ENCODE measurements at places on chromosomes 13 and 19.

DNA sequence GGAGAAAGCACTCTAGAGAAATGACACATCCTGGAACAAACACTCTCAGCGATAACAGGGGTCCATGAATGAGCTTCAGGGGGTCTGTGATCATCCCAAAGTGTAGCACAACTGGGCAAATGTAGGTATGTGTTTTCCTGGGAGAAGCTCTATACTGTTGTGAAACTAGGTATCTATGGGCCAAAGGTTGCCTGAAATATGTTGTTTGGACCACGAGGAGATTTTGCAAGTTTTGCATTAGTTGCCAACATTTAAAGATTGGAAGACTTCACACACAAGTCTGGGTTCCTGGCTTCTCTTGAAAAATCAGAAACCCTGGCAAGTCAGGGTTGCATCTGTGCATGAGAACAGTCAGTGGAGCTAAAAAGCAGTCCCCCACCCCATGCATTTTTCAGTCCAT lies 26.7 kb upstream of the POU2F2 start:
- no peak for DNase-seq
- no peak overlapping the region for H3K4me3 ChIP-seq
- H3K27ac ChIP-seq: no peak overlapping the region
- H3K36me3 ChIP-seq: no peaks in the 10 kb centered on the region
- H3K4me1 ChIP-seq: peaks cover 16% of the 10 kb centered on the region

GRCh38 chr13:110813646-110814624 lies 100.4 kb downstream of the ING1 start:
- no peaks in the 10 kb centered on the region for H3K36me3 ChIP-seq
- H3K4me1 ChIP-seq: peaks cover 1% of the 10 kb centered on the region
- H3K4me3 ChIP-seq: no peak overlapping the region
- no peak for DNase-seq
- no peak overlapping the region for H3K27ac ChIP-seq

- no peak overlapping the region for H3K27ac ChIP-seq
- H3K4me3 ChIP-seq: no peak overlapping the region
- H3K4me1 ChIP-seq: peaks cover 25% of the 10 kb centered on the region
- no peaks in the 10 kb centered on the region for H3K36me3 ChIP-seq
Observed at GRCh38 chr19:42105368-42105767, 26.9 kb downstream of the POU2F2 start.

DNA sequence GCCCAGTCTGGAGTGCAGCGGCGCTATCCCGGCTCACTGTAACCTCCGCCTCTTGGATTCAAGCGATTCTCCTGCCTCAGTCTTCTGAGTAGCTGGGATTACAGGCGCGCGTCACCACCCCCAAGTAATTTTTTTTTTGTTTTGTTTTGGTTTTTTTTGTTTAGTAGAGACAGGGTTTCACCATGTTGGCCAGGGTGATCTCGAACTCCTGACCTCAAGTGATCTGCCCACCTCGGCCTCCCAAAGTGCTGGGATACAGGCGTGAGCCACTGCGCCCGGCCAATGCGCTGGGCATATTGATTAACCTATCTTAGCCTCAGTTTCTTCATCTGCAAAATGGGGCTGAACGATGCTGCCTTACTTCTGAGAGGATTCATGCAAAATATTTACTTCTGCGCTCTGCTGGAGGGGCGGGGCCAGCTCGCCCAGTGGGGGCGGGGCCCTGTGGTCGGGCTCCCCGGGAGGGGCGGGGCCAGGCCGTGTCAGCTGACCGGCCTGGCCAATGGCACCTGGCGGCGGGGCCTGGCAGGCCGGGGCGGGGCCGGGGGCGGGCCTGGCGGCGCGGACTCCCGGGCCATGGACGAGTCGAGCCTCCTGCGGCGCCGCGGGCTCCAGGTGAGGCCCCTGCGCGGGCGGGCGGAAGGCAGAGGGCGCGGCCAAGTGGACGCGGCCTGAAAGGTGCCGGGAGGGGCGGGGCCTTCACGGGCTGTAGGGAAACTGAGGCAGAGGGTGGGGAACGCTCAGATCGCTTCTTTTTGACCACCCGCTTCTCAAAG lies at the start of gene MAST3:
TSS of gene MAST3 (plus strand) at position 562 of the 776 bp plus-strand sequence. CDS start at position 577, 15 bp downstream.
- peak within 1 kb of the TSS; percentile 82 for H3K4me3 ChIP-seq
- peaks cover 43% of the 10 kb centered on the region for H3K4me1 ChIP-seq
- no peaks in the 10 kb centered on the region for H3K36me3 ChIP-seq
- DNase-seq: peak; percentile 94

DNA sequence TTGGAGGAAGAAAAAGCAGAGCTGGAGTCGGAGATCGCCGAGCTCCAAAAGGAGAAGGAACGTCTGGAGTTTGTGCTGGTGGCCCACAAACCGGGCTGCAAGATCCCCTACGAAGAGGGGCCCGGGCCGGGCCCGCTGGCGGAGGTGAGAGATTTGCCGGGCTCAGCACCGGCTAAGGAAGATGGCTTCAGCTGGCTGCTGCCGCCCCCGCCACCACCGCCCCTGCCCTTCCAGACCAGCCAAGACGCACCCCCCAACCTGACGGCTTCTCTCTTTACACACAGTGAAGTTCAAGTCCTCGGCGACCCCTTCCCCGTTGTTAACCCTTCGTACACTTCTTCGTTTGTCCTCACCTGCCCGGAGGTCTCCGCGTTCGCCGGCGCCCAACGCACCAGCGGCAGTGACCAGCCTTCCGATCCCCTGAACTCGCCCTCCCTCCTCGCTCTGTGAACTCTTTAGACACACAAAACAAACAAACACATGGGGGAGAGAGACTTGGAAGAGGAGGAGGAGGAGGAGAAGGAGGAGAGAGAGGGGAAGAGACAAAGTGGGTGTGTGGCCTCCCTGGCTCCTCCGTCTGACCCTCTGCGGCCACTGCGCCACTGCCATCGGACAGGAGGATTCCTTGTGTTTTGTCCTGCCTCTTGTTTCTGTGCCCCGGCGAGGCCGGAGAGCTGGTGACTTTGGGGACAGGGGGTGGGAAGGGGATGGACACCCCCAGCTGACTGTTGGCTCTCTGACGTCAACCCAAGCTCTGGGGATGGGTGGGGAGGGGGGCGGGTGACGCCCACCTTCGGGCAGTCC lies 5.0 kb downstream of the FOSB start:
- no peak overlapping the region for H3K27ac ChIP-seq
- peaks cover 51% of the 10 kb centered on the region for H3K27me3 ChIP-seq
- DNase-seq: no peak
- peaks cover 54% of the 10 kb centered on the region for H3K4me1 ChIP-seq
- no peaks in the 10 kb centered on the region for H3K36me3 ChIP-seq

- peaks cover 2% of the 10 kb centered on the region for H3K4me1 ChIP-seq
- no peaks in the 10 kb centered on the region for H3K27me3 ChIP-seq
- no peaks in the 10 kb centered on the region for H3K36me3 ChIP-seq
- no peak for DNase-seq
Observed at GRCh38 chr13:44523146-44524015, 52.7 kb downstream of the TSC22D1 start.

DNA sequence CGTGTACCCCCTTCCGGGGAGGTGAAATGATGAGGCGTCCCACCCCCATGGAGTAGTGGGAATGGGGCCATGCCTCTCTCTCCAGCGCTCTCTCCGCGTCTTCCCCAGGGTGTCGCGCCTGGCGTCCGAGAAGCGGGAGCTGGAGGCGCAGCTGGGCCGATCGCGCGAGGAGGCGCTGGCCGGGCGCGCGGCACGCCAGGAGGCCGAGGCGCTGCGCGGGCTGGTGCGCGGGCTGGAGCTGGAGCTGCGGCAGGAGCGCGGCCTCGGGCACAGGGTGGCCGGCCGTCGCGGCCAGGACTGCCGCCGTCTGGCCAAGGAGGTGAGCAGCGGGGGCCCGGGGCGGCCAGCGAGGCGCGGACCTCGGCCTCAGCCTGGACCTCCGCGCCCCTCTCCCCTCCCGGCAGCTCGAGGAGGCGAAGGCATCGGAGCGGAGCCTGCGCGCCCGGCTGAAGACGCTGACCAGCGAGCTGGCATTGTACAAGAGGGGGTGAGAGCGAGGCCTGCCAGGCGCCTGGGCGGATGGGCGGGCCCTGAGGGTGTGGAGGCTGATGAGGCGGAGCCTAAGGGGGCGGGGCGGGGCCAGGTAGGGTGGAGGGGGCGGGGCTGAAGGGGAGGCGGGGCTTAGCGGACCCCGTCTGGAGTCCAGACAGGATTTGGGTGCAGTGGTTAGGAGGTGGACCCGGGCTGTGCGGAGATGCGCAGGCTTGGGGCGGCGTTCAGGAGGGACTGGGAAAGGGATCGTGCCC lies 7.7 kb downstream of the PGLYRP1 start:
- H3K4me3 ChIP-seq: peak overlapping the region; percentile 46
- H3K27ac ChIP-seq: no peak overlapping the region
- H3K36me3 ChIP-seq: peaks cover 17% of the 10 kb centered on the region
- peaks cover 16% of the 10 kb centered on the region for H3K27me3 ChIP-seq
- H3K4me1 ChIP-seq: peaks cover 18% of the 10 kb centered on the region
- DNase-seq: peak; percentile 63

DNA sequence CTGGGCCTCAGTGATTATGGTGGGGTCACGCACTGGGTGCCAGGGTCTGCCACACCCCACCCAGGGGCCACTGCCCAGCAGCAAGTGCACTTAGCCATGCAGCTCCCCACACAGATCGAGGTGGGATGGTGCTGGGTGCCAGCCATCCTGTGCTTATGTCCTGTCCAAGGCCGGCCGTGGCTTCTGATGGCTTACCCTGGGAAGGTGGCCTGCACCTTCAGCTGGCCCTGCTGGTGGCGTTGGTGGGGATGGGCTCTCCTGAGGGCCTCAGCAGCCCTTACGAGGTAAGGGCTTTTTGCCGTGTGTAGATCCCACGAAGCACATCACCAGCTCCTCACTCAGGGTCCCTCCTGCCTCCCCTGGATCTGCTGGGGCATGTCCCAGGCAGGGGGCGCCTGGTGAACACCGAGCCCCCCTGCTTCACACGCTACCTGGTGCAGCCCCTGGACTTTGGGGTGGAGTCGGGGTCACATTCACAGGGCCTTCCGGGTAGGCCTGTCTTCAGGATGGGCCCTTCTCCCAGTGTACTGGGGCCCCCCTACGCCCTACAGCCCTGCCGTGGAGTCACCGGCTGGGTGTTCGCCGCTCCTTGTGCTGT lies 46.6 kb downstream of the CRTC1 start:
- no peak overlapping the region for H3K4me3 ChIP-seq
- no peaks in the 10 kb centered on the region for H3K36me3 ChIP-seq
- H3K27me3 ChIP-seq: no peaks in the 10 kb centered on the region
- no peak for DNase-seq

DNA sequence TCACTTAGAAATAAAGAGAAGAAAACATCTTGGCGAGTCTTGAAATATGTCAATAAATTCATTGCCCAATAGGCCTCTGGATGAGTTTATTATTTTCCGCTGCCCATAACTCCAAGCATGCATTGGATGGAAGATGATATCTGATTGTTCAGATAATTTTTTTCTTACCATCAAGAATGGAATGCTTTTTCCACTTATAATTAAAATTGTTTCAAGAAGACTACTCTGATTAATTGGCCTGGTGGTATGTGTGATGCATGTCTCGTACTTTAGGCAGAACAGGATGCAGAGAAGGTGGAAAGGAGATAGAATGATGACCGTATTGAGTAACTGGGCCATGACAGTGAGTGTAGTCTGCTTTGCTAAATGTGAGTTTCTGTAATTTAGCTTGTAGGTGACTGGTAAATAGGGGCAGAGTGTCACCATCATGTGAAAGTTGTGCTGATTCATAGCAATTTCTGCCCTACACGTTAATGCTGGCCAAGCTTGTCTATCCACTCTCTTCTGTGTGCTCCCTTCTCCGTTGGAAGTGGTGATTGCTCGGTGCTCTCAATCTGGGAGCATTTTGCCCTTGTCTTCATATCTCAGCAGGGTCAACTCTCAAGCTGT lies 13.5 kb upstream of the SPATA13 start:
- no peak for DNase-seq
- peaks cover 5% of the 10 kb centered on the region for H3K27me3 ChIP-seq
- no peak overlapping the region for H3K27ac ChIP-seq
- no peaks in the 10 kb centered on the region for H3K36me3 ChIP-seq

DNA sequence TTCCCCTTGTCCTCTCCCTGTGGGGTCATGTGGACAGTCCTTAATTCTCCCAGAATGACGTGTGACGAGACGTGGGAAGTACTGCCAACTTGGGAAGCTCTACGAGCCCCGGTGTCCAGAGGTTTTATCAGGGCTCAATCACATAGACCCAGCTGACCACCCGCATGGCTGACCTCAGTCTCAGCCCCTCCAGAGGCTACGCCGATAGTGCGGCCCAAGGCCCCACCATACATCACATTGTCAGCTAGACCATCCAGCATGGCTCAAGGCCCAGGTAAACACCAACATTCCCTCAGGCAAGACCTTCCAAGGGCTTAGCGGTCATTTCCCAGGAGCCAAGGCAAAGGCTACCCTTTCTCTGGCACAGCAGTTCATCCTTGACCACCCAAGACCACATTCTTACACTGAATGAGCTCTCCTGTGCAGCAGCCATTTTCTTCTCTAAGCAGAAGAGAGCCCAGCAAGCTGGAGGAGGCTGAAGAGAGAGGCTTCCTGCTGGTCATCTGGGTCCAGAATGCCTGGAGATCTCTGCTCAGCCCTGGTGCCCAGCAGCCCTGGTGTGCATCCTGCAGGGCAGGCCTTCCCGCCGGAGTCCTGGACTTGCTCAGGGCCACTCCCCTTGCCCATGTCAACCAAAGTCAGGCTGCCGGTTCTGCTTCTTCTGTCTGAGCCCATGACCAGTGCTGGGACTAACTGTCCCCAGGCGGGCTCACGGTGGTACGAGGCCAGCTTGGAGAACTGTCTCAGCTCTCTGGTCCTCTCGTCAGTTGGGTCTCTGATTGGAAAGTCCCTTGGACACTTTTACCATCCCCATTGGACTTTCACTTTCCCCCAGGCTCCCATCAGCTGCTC lies 7.9 kb upstream of the F10 start:
- no peak for DNase-seq
- no peak overlapping the region for H3K27ac ChIP-seq
- H3K27me3 ChIP-seq: peaks cover 2% of the 10 kb centered on the region
- no peak overlapping the region for H3K4me3 ChIP-seq
- no peaks in the 10 kb centered on the region for H3K36me3 ChIP-seq
- no peaks in the 10 kb centered on the region for H3K4me1 ChIP-seq

GRCh38 chr13:44373247-44373600 lies 400 bp upstream of the SERP2 start:
- no peak overlapping the region for H3K4me3 ChIP-seq
- H3K36me3 ChIP-seq: peaks cover 3% of the 10 kb centered on the region
- no peak overlapping the region for H3K27ac ChIP-seq
- DNase-seq: no peak
- H3K4me1 ChIP-seq: peaks cover 3% of the 10 kb centered on the region
- peaks cover 41% of the 10 kb centered on the region for H3K27me3 ChIP-seq
